ENCODE measurements at places on chromosomes 13 and 19.
A peak's percentile ranks its signal among the peaks of the same experiment; 100 is the strongest.

GRCh38 chr13:102680133-102680717, 14.6 kb downstream of the METTL21C start:
- DNase-seq, result no peak

- DNase-seq, result no peak
These were observed 121.4 kb downstream of the NUFIP1 start for GRCh38 chr13:44867825-44868224.

GRCh38 chr19:4310247-4311121, 6.1 kb downstream of the FSD1 start:
- no peak for DNase-seq

- DNase-seq, result no peak
These were observed 1.1 kb upstream of the PPP1R12C start for GRCh38 chr19:55118401-55118991.

DNA sequence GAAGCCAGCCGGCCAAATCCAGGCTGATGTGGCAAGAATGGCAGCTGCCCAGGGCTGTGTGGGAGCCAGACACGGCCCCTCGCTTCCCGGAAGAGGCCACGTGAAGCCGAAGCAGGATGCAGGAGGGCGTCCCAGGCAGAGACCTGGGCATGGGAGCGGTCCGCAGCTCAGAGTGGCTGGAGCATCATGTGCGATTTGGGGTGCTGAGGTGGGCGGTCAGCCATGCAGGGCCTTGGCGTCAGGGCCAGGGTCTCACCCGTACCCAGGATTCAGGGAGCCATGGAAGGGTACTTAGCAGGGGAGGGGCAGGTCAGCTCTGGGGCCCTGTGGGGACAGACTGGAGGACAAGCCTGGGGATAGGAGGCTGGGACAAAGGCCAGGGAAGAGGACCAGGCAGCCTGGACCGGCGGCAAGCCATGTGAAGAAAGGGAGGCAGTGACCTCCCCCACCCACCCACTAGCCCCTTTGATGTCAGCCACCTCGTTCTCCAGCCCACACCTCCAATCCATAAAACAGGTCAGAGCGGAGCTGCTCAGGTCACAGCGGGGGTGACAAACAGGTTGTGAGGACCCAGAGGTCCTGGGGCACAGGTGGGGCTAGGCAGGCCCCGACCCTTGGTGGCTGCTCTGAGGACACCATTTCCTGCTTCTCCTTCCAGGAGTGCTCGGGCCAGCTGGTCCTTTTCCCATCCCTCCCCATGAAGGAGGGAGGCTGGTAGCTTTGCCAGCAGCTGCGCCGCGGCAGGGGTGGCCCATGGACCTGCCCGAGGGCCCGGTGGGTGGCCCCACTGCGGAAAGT, 2.3 kb downstream of the KASH5 start:
- no peak for DNase-seq

DNA sequence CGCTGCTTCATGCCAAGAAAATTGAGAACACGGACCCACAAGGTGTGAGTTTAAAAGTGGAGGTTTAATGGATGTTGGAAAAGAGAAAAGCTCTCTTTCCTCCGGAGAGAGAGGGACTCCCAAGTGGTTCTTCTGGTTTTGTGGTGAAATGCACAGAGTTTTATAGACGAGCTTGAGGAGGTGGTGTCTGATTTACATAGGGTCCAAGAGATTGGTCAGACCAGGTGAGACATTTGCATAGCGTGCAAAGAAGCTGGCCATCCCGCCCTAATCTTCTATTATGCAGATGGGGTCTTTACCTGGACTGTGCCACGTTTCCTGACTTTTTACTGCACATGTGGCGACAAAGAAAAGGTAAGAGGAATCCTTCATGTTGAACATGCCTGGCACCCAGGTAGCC, 236.4 kb upstream of the PCDH9 start:
- no peak for DNase-seq

DNA sequence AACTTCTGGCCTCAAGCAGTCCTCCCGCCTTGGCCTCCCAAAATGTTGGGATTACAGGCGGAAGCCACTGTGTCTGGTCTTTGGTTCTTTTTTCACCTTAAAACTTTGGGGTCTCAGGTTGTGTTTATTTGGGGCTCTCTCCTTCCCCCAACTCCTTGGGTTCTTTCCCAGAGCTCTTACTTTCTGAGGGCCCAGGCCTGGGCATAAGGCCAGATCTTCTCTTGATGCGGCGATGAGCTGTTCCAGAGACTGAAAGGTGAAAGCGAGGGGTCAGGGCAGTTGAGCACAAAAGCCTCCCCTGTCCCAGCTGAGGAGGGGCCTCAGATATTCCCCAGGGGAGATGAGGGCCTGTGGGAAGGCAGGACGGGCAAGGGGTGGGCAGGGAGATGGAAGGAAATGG, 7.1 kb downstream of the POLR1G start:
- DNase-seq, result no peak

DNA sequence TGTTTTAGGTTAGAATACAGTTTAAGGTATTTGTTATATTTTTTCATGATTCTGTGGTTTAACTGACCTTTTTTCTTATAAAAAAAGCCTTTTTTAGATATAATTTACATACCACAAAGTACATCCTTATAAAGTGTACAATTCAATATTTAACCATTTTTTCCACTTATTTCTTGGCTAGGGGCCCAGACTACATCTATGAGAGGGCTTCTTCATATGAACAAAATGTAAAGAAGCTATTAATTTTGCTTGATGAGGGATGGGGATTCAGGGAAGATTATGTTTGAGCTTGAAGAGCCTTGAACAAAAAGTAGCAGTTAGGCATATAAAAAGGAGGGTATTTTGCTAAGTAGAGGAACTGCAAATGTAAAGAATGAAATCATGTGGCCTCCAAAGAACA, 2.2 kb downstream of the CCDC122 start:
- no peak for DNase-seq

DNA sequence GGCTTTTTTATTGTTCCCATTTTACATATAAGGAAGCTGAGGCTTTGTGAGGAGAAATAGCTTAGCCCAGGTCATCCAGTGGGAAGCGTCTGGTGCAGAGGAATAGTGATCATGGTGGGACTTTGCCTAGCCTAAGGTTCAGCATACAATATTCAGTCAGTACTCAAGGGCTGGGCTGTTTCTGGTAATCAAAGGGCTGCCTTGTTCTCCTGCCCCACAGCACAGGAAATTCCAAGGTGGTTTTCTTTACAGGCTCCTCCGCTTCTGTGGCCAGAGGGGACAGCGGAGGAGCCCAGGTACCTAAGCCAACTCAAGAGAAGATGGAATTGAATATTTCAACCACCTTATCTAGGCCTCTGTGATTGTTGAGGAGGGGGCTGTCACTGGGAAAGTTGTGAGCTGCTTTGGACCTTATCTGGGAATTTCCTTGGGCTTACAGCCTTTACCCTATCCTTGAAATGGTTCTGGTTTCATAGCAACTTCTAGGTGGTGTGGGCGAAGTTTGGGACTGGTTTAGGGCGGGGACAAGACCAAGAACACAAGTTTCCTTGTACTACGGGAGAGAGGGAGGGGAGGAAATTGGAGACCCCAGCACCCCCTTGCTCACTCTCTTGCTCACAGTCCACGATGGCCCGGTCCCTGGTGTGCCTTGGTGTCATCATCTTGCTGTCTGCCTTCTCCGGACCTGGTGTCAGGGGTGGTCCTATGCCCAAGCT, at the start of gene MIA:
Gene MIA, plus strand, starts transcription at position 606 of the 716 bp plus-strand sequence. Its CDS starts 22 bp downstream, at position 628.
- no peak for DNase-seq

DNA sequence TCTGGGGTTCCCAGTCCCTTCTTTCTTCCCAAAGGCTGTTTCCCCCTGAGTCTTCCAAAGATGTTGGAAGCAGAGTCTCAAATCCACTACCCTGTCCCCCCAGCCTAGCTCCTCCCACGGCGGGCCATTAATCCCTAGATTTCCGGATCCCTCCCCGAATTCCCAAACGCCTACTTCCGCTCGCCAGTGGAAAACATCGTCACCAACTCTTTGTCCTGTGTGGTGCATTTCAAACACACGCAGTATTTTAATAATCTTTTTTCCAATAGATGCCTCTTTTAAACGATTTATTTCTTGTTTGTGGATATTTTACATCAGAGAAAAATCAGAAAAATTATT, 610 bp downstream of the ZNF791 start:
- DNase-seq, result no peak

DNA sequence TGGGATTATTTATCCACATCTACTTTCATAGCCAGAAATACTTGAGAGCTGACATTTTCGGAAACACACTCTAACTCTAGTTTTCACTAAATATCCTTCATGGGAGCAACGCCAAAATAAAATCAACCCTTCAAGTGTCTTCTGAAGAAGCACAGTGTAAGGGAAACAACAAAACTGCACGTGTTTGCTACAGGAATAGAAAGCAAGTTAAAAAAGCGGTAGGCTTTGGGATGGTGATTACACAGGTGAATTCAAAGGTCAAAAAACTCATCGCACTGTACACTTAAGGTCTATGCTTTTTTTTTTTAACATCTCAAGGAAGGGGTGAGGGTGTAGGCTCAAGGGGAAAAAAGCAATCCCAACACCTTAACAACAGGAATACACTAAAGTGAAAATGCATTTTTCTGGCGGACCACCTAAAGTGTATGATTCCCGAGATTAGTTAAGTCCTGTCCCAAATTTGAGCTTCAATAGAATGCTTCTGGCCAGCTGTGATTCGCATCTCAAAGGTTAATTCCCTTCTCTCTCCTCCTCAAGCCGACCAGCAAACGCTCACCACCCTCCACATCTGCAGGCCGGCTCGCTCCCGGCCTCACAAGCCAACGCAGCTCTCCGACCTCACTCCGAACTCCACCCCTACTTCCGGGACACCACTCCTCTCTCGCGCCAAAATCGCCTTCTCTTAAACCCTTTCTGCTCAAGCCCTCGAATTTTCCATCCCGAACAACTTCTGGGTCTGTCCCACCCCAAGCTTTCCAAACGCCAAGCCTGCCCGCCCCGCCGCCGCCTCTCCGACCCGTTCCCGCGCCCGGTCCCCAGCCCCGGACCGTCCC, 1.1 kb downstream of the ARGLU1 start:
- peak; percentile 13 for DNase-seq

GRCh38 chr13:33696530-33696929, 121.4 kb upstream of the RFC3 start:
- no peak for DNase-seq

- DNase-seq, result no peak
These were observed 125.9 kb downstream of the MIPEP start for GRCh38 chr13:23763318-23763717.

- DNase-seq, result peak; percentile 61
These were observed 10.0 kb downstream of the ARHGAP45 start for GRCh38 chr19:1076951-1077350.

- DNase-seq, result no peak
These were observed 629 bp downstream of the PEPD start for GRCh38 chr19:33520844-33521479.

- no peak for DNase-seq
These were observed 307.4 kb downstream of the DIAPH3 start for GRCh38 chr13:59856281-59856810.

GRCh38 chr13:99662678-99663077, 161.4 kb downstream of the TM9SF2 start:
- DNase-seq, result no peak

DNA sequence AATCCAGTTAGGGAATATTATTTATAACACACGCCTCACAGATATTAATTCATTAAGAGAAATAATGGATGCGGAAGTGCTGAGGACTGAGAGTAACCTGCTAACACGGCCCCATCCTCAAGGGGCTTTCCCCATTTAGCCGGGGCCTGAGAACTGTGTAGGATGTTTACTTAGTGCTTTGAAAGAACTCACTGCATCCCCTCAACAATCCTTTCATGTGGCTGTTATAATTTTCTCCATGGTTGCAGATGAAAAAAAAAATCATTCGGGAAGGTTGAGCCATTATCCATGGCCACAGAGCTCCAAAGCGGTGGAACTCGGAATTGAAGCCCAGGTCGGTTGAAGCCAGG, 98.2 kb downstream of the ING1 start:
- DNase-seq, result no peak

- DNase-seq, result no peak
These were observed 336.1 kb downstream of the GPC6 start for GRCh38 chr13:93562676-93563075.

DNA sequence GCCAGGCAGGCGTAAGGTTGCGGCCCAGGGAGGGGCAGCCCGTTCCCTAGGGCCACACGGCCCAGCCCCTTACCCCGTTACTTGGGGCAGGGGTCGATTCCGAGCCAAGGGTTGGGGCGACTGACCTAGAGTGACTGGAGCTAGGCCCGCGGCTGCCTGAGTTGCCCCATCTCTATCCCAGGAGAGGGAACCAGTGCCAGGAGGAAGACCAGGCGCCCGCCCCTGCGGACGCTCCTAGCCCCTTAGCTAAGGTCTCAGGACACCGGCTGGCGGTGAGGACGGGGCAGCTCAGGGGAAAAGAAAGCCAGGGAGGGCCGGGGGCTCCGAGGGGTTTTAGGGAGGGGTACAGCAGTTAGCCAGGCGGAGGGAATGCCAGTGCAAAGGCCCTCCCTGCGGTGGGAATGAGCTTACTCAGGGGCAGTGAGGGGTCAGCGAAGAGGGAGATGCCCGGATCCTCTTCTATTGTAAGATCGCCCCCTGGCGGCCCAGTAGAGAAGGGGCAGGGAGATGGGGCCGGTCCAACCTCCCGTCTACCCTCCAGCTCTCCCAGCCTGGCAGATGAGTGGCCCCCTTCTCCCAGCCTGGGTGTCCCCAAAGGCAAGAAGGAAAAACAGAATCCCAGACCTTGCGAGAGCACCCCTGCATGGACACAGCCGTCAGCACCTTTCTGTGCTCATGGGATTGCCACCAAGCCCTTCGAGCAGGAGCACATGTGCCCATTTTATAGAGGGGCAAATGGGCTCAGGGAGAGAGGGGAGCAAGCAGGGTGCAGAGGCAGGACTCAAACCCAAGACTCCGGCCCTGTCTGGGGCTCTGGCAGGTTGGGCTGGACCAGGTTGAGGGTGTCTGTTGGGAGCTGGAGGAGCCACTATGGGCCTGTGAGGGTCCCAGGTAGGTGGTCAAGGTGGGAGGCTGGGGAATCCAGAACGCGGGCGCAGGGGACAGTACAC, 16.3 kb downstream of the CILP2 start:
- peak; percentile 53 for DNase-seq

DNA sequence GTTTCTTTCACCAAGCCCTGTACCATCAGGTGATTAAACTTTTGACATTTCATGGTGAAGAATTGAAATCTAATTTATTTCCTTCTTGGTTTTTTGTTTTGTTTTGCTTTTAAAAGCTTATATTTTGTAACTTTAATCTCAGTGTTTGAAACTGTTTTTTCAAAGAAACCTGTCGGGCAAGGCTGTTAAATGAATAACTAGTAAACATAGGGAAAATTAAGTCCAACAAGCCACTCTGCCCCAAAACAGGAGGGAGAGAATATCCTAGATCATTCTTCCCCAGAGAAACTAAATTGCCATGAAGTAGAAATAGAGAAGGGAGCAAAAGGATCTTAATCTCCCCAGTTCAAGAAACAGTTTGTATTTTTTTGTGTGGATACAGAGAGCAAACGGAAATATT, 98.2 kb downstream of the FREM2 start:
- DNase-seq, result no peak

GRCh38 chr19:38149661-38150061, 74.4 kb downstream of the DPF1 start:
- DNase-seq, result no peak

Measured in stimulated activated CD8-positive, alpha-beta memory T cell treated with anti-CD3 and anti-CD28 coated beads, Interleukin-15, amount 100 ng/mL, for 24 hours (primary cell).